ENCODE measurements at places on chromosomes 5 and 9.

GRCh38 chr5:135993335-135993879 lies 35.4 kb upstream of the TGFBI start:
- no peak for DNase-seq

DNA sequence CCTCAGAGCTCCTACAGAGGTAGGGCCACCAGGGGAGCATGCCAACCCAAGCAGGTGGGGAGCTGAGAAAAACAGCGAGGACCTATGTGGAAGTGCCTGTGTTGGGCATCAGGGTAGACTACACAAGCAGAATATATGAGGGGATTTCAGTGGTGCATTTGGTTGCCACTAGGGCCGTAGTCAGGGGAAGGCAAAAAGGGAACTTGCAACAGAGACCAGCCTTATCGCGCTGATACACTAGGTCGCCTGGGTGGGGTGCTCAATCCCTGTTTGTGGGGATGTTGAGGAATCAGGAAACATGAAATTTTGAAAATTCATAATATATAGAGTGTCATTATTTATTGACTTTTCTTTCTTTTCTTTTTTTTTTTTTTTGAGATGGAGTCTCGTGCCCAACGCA lies 370.9 kb upstream of the PRR16 start:
- no peak for DNase-seq

DNA sequence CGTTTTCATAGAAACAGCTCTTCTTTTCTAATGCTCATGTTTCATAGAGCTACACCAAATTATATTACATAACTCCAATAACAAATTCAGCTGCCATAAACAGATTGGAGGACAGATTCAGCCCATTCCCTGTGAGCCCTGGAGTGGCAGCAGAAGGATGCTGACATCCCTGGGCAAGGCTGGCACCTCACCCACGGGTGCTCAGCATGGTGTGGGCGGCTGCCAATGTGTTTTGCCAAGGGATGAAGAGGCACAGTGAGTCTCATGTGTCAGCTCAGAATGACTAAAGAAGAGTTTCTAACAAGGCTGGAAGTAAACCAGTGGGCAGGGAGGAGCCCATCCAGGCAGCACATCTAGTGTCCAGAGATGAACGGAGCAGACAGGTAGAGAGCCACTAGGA lies 127.1 kb upstream of the ICE1 start:
- no peak for DNase-seq

DNA sequence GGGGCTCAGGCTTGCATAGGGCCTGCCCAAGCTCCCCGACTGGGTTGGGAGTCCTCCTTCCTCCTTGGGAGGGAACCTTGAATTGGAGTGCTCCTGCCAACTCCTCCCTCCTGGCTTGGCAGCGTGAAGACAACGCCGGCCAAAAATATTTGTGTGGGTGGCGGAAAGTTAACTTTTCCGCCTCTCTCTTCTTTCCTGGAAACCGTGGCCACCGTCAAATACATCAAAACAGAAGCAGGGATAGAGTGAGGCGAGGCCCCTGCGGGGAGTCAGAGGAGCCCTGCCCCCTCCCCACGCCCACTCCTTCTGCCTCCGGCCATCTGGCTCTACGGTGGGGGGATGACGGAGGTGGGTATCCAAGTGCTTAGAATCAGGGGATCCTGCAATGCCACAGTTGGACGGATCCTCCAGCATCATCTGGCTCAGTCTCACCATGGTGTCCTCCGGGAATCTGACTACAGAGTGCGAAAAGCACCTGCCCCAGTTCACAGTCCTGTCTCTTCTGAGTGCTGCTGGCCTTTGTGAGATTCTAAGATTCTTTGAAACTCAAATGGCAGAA lies 25.2 kb upstream of the SYNPO start:
- DNase-seq: no peak

DNA sequence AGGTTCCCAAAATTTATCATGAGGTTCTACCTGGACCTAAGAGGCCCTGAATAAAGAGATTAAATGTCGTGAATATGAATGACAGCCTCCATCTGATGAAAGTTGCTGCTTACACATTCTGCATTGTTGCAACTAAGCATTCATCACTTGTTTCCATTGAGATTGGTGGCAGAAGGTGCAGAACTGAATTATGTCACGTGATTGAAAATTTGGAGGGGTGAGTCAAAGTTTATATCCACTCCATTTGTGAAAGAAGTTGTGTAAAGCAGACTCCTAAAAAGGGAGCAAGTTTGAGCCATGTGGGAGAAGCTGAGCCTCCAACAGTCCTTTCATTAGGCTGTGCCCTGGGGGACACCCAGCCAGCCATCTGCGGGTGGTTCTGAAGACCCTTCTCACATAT lies 4.9 kb upstream of the PTCH1 start:
- DNase-seq: no peak

- no peak for DNase-seq
These were observed 294.9 kb downstream of the MED10 start for GRCh38 chr5:6083311-6083978.

GRCh38 chr5:157546456-157547100 lies 29.0 kb downstream of the ADAM19 start:
- no peak for DNase-seq

DNA sequence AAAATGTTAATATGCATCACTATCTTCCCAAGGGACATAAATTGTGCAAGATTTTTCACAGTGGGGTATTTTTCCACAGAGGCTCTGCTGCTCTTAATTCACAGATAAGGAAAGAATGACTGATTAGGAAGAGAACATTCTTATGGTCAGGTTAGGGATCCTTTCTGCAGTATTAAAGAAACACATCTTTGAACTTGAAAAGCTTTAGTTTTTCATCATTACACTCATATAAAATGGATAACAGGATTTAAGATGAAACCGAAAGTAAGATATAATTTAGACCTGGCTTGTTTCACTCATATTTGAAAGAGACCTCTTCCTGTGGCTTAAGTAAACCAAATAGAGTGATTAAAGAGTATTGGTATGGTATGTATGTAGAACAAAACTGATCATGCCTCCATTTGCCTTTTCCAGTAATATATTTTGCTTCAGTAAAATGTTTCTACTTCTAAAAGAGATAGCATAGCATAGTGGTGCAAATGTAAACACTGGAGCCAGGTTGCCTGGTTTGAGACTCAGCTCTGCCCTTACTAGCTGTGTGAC lies 160.0 kb downstream of the PRR16 start:
- DNase-seq: no peak

DNA sequence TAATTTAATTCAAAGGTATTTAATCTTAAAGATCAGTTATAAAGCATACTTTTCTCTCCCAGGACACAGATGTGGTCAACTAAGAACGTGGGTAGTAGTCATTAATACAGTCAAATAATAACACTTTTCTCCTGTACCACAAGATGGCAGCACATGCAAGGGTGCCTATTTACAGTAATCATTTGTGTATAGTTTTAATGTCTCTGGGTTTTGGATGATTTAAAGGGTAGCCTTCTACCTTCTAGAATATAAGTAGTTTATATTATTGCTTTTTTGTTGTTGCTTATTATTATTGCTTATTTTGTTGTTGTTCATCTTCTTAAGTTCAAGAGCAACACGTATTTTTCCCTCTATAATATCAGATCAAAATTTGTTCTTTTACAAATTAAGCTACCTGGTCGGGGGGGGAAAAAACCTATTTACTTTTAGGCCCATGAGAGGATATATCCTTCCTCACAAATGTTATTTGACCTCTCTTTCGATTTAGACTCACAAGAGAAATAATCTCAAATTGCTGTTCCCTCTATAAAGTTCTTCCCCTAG lies 59.6 kb upstream of the SLC27A6 start:
- DNase-seq: peak; percentile 34

DNA sequence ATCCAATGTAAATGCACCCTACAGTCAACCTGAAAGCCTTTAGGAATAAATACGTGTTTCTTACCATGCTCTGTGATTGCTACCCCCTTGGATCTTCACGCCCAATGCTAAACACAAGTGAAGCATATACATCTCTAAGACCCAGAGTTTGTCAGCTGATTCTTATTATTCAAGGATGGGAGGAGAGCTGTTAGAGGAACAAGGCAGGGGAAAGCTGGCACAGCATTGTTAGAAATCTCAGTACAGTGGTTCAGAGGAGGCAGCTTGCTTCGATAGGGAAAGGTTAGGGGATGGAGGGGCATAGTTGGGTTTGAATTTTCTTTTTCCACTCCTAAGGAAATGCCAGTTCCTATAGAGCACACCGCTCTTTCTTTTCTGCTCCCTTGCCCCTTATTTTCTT lies 16.7 kb upstream of the TAF11L2 start:
- DNase-seq: no peak

GRCh38 chr5:66958980-66959641 lies 237.5 kb downstream of the CD180 start:
- no peak for DNase-seq

GRCh38 chr5:102314328-102314727 lies 18.2 kb upstream of the SLCO4C1 start:
- DNase-seq: no peak

DNA sequence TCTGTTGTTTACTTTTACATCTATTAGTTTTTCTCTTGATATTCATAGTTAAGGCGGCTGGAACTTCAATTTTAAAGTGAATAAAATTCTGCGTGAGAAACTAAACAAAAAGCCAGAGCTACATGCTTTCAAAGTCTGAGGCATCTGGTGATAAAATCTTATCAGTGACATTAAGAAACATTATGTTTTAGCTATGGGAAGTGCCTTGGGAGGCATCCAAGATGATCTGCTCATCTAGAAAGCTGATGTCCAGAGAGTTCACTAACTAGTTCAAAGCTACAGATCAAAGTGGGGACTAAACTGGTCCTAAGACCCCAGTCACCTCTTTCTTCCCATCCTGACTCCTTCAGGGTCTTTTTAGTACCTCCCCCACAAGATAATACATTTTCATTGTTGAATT lies 37.2 kb downstream of the MRPS27 start:
- peak; percentile 16 for DNase-seq

- DNase-seq: no peak
These were observed 2.5 kb downstream of the SH3TC2 start for GRCh38 chr5:149060325-149060724.
